Iris pigment epithelial cell (primary cell): ENCODE measurements at places on chromosomes 13 and 19.

- no peak for DNase-seq
Measured at GRCh38 chr19:14375582-14376291, 5.5 kb upstream of the ADGRE5 start.

DNA sequence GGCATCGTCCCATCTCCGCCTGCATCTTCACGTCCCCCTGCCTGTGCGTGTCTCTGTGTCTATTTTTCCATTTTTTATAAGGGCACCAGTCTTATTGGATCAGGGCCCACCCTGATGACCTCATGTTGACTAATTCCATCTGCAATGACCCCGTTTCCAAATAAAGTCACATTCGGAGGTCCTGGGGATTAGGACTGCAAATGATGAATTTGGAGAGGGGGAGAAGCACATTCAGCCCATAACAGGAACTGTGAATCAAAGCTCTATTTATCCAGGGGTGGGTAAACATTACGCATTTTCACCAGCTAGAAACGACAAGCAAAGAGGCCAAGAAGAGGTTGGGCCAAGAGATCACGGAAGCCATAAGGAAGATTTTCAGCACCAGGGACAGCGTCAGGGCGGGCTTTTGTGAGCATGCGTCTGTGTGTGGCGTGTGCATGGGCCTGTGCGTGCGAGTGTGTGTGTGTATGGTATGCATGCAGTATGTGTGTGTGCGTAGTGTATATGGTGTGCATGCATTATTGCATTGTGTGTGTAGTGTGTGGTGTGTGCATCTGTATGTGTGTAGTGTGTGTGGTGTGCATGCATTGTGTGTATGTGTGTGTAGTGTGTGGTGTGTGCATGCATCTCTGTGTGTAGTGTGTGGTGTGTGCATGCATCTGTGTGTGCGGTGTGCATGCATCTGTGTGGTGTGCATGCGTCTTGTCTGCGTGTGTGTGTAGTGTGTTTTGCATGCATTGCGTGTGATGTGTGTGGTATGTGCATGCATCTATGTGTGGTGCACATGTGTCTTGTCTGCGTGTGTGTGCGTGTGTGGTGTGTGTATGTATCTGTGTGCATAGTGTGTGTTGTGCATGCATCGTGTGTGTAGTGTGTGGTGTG is 19.6 kb downstream of the CELF5 start:
- peak; percentile 44 for DNase-seq

DNA sequence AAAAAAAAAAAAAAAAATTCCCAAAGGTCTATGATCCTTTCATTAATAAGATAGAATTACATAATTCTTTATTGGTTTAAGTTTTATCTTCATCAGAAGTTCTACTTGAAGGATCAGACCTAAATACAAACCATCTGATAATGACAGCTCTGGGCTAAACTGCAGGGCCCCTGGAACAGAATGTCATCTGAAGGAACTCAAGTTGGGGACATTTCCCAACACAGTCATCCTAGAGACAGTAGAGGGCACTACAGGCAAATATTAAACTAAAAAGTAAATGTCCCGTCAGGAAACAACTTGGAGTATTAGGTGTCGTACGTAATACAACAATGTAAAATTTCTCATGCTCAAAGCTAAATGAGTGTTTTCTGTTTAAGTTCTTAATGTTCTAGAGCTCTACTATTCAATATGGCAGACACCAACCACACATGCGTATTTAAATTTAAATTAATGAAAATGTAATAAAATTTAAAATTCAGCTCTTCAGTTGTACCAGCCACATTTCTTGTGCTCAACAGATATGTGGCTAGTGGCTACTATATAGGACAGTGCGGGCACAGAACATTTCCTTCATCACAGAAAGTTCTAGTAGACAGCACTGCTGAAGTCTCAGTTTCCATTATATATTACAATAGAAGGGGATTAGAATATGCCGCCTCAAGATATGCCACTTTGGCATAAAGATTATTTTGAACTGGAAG is 21.8 kb upstream of the NAXD start:
- peak; percentile 61 for DNase-seq

DNA sequence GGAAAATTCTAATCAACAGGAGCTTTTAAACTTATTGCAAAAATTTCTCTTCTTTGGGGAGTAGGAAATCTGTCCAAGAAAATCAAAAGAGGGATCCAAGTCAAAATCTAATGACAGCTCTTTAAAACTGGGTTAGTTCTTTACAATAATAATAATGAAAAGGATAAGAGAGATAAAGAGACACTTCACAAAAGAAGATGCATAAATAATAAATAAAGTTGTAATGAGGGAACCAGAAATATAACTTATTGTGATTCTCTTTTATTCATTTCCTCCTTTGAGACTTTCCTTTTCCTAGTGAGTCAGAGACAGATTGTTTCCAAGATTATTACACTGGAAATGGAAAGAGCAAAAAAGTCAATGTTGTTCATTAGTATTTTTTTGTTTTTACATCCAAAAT is 1029.3 kb downstream of the PCDH17 start:
- no peak for DNase-seq

DNA sequence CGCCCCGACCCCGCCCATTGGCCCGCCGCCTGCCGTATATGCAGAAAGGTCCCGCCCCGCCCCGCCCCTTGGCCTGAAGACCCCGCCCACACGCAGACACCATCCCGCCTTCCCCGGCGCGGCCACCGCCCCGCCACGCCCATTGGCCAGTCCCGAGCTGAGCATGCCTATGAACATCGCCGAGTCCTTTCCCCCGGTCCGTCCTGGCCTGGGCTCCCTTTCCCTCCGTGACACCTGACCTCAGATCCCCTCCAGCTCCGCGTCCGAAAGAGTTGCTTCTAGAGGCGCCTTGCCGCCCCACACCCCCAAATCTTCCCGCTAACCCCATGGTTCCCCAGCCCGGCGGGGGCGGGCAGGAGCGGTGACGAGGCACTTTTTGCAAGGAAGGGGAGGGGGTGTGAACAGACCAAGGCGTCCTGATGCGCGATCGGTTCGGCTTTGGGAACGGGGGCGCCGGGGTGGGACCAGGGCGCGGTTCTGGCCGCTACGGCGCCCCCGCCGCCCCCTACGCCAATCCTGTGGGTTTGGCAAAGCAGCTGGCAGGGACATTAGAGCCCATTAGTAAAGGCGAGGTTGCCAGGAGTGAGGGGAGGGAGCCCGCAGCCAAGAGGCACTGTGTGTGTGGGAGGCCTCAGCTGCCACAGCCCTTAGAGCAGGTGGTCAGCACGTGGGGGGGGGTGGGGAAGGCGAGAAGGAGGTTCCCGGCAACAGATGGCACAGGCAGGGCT is 406 bp upstream of the NUMBL start:
- peak; percentile 93 for DNase-seq

DNA sequence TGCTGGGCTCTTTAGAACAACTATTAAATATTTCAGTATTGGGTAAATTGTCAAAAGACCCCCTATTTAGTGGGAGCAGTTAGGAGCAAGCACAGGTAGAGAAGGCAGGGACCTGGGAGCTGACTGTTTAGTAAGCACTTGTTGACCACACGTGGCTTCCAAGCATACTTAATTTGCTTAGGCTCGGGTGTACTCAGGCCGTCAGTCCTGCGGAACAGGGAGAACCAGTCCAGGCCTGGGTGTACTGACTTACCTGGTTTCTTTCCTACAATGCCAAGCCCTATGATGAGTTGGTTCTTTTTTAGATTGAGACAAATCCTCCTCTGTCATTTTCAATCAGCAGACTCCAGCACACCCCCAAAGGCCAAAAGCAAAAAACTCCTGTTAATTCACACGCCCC is 90.0 kb downstream of the WDFY2 start:
- DNase-seq = no peak
